ENCODE measurements at places on chromosomes 6 and 20. TPM values are rescaled to one million over a fixed set of nuclear protein-coding genes. Genes with fewer than 3 reads are reported as not detected.

DNA sequence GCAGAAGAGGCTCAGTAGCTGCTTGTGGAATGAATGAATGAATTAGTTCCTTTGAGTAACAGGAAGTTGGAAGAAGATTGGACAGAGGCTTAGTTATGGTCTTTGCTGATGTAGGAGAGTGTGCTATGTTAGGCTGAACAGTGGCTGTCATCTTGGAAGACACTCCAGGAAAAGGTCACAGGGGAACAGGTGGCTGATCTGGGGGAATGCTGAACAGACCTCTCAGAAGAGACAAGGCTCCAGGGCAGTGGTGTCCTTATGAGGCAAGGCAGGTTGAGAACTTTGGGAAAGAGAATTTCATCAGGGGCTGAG, 62.3 kb downstream of the UTRN start:
- DNase-seq: no peak

GRCh38 chr6:170283212-170284081, 7.4 kb downstream of the DLL1 start:
- DNase-seq: no peak

DNA sequence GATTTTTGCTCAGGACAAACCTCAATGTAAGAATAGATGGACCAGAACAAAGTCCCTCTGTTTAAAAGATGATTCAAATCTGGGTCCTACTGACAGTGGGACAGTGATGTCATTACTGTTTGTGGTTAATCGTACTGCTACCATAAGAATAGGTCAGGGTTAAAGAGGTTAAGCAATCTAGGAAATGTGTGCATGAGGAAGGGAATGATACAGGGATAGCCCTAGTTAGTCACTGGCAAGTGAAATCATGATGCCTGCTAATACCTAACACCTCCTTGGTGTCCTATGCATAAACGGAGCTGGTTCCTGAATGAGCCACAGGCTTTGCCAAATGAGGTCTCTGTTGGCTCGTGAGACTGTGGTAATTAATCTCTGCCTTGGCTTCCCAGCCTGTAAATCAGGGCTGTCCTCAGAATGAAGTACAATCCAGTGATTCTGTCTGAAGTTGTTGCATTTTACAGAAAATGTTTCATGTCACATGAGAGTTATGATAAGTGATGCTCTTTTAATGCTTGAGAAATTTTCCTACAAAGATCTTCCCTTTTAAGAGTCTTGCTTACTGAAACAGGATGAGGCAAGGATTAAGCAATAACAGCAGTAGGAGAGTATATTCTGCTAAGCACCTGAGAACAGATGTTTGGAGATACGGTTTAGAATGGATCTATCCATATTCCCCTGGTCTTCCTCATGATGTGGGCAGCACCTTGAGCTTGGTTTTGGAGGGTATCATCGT, 3.8 kb downstream of the MEP1A start:
- no peak for DNase-seq

DNA sequence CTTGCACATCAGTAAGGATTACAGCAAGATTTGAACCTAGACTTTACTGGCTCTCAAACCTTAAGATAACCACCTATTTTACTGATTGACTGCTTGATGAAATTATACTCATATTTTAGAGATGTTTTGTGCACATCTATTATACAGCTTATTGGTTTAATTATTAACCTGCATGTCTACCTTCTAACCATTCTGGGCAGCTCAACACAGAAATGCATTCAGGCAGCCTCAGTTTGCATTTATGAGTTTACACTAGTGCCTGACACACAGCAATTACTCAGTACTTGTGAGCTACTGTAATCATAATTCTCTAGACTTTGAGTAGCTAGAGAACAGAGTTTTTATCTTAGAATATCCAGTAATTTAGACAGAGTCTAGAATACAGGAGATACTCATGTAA, 273.9 kb upstream of the THEMIS start:
- DNase-seq: no peak

ASIP gene
- not detected for total RNA-seq

DNA sequence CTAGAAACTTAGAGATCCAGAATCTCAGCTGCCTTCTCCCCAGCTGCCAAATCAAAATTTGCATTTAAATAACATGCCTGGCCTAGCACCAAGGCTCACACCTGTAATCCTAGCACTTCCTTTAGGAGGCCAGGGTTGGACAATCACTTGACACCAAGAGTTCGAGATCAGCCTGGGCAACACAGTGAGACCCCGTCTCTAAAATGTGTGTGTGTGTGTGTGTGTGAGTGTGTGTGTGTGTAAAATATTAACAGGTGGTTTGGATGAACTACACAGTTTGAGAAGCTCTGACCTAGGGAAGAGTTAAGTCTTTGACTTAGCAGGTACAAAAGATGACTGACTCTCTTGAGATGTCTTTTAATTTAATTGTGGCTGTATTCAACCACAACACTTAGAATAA, 20.2 kb upstream of the CD2AP start:
- no peak for DNase-seq

TBC1D32 gene
- 15.4 TPM for total RNA-seq

DNA sequence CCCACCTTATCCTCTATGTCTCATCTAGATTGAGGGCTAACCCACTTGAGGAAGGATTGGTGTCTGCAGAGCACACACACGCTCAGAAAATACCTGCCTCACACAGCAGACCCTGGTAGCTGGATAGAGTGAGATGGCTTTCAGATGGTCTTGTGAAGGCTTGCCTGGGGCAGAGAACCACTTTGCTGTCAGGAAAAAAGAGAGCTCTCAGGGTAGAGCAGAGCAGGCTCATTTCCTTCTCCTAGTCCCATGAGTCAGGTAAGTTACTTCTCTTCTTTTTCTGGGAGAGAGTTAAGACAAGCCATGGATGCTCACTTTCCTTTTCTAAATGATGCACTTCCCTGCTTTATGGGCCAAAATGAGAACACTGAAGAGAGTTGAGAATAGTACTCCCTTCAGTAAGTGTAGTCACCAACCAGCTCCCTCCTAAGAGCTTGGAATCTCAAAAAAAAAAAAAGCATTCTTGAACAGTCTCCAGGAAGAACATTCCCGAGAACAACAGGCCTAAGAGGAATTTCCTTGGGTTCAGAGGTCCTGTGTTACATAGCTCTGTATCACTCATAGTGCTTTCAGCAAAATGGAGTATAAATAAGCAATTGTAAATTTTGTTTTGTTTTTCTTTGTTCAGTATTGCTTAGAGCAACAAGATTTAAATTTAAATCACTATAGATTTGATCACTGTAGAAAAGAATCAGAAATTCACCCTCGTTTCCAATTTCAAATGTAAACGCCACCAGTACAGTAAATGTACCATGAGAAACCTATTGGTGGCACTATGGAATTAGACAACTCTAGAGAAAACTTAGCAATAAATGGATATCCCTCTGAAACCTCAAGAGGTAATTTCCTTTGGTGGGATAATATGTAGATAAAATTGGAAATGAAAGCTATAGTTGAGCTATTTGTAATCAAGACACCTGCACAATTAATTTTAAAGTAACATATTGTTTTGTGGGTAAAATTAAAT, 530.3 kb downstream of the RFPL4B start:
- no peak for DNase-seq

RBBP8NL gene
- total RNA-seq: 14.4 TPM

DLL1 gene
- 75.3 TPM for total RNA-seq

GRCh38 chr6:119337762-119338161, 11.8 kb downstream of the MAN1A1 start:
- DNase-seq: no peak

GRCh38 chr20:11457488-11457887, 460.2 kb upstream of the BTBD3 start:
- DNase-seq: no peak

SCUBE3 gene
- 35.3 TPM for total RNA-seq

NR2E1 gene
- not detected for total RNA-seq

LY6G5C gene
- 6.5 TPM for total RNA-seq

GSTA3 gene
- not detected for total RNA-seq

MYLIP gene
- total RNA-seq: 81.1 TPM

GRCh38 chr6:83735461-83735860, 26.6 kb upstream of the SNAP91 start:
- no peak for DNase-seq

- no peak for DNase-seq
Observed at GRCh38 chr20:60697252-60697651, 554.8 kb upstream of the CDH4 start.

BEND6 gene
- total RNA-seq: 0.46 TPM

GRCh38 chr20:32013326-32013725, 3.1 kb downstream of the CCM2L start:
- DNase-seq: no peak

PGC gene
- total RNA-seq: not detected

- no peak for DNase-seq
Observed at GRCh38 chr6:165821754-165822153, 158.7 kb upstream of the PDE10A start.

PKIB gene
- total RNA-seq: 44.8 TPM

DNA sequence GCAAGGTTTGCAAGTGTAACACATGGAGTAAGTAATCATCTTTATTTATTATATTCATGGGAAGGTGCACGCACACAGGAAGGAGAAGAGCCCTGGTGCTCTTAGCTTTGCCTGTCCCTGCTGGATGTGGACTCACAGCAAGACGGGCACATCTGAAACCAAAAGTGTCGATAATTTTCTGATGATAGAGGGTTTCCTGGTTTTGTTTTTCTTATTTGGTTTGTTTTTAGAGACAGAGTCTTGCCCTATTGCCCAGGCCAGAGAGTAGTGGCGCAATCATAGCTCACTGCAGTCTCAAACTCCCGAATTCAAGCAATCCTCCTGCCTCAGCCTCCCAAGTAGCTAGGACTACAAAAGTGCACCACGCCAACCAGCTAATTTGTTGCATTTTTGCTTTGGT, 7.8 kb upstream of the KHDC1L start:
- no peak for DNase-seq

DNA sequence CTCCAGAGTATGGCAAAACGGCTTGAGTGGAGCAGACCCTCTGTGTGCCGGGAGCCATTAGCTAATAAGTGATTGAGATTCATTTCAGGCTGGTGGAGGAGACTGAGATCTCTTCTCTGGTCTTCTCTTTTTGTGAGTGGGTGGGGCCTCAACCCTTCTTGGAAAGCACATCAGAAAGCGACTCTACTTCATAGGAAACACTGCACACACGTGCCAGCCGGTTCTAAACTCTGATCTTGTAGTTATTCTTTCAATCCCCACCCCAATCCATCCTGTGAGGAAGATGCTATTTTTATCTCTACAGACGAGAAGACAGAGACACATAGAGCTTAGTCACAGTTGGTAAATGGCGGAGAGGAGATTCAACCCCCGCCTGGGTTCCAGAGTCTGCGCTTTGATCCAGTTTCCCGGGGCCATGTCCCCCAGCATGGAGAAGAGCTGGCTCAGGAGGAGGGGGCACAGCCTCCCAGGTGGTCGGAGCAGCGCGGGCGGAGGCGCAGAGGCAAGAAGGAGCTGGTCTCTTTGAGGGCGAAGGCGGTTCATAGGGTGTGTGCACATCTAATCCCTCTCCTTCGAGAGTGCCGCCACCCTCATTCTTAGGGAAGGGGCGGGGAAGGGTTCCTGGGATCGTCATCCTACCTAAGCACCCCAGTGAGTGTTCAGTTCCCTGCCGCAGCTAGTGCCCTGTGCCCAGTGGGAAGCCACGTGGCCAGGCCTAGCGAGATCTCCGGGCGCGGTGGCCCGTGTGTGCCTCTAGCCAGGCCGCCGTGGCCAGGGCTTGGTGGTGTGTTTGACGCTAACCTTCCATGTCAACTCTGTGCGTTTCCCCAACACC, 49.0 kb upstream of the TAGAP start:
- no peak for DNase-seq

LAMA2 gene
- 0.42 TPM for total RNA-seq

DNA sequence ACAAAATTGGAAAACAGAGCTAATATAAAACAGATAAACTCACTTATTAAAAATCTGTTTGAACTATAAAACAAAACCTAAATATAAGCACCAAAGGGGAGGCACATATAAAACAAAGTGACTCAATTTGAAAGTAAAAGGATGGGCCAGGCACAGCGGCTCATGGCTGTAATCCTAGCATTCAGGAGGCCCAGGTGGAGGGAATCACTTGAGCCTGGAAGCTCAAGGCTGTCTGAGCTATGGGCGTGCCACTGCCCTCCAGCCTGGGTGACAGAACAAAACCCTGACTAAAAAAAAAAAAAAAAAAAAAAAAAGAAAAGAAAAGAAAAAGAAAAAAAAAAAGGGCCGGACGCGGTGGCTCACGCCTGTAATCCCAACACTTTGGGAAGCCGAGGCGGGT, 31.1 kb upstream of the SMAP1 start:
- DNase-seq: no peak

GLO1 gene
- 97.9 TPM for total RNA-seq

- DNase-seq: no peak
Observed at GRCh38 chr20:8706961-8707700, 361.8 kb upstream of the PLCB4 start.

HLA-DPB1 gene
- 17.9 TPM for total RNA-seq

Data from progenitor cell of endocrine pancreas (in vitro differentiated cells).